ENCODE measurements at places on chromosomes 5 and 9. TPM values are rescaled to one million over a fixed set of nuclear protein-coding genes. Genes with fewer than 3 reads are reported as not detected.

DNA sequence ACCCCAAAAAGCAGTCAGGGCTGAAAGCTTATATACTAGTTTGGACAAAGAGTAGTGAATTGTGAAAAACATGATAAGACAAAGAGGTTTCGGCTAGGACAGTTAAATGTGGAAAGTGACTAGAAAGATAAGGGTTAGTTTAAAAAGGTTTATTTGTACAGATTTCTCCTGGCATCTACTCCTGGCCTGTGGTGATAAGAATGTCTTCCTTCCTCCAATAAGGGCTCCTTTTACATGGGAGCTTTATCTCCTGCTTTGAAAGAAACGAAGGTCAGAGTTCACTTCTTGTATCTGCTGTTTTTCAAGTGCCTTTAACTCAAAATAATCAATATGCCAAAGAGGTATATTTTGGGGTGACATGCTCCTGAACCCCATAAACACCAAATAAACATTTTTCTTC lies 776.1 kb upstream of the COX7C start:
- DNase-seq, result no peak

GRCh38 chr5:139684881-139685749 lies 37.0 kb downstream of the CXXC5 start:
- DNase-seq, result no peak

- no peak for DNase-seq
Measured at GRCh38 chr9:111195766-111196165, 134.3 kb downstream of the OR2K2 start.

DNA sequence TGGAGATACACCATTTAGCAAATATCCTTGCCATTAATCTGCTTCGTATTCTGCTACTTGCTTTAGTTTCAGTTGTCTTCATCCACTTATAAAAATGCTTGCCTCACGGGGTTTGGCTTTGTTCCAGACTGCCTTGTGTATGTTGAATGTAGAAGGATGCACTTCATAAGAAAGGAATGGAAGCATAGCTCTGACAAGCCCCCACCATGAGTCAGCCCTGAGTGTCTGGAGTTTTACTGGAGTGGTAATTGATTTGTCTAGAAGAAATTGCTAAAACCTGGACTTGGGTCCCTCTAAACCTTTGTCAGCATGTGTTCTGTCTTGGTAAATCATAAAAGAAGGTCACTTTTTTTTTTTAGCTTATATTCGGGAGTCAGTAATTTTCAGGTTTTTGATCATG lies 4.6 kb downstream of the TEX48 start:
- peak; percentile 95 for DNase-seq

PCDHGB3 gene
- 0.16 TPM for polyA plus RNA-seq

GCNT4 gene
- 0.28 TPM for polyA plus RNA-seq

SURF2 gene
- 36.9 TPM for polyA plus RNA-seq

TMEM252 gene
- not detected for polyA plus RNA-seq

All from A549 (cell line).